Type B pancreatic cell (in vitro differentiated cells): ENCODE measurements at places on chromosomes 12 and 14. TPM values are rescaled to one million over a fixed set of nuclear protein-coding genes. Genes with fewer than 3 reads are reported as not detected.

ADAMTS20 gene
- total RNA-seq = 1.2 and 3.1 TPM in 2 replicates

TBC1D30 gene
- 2.8 and 5.6 TPM in 2 replicates for total RNA-seq

ATP23 gene
- 5.2 and 9.7 TPM in 2 replicates for total RNA-seq

FGF23 gene
- 0.10 TPM in 1 of 2 replicates, not detected in the other for total RNA-seq

UNG gene
- total RNA-seq = 49.8 and 63.0 TPM in 2 replicates

DNA sequence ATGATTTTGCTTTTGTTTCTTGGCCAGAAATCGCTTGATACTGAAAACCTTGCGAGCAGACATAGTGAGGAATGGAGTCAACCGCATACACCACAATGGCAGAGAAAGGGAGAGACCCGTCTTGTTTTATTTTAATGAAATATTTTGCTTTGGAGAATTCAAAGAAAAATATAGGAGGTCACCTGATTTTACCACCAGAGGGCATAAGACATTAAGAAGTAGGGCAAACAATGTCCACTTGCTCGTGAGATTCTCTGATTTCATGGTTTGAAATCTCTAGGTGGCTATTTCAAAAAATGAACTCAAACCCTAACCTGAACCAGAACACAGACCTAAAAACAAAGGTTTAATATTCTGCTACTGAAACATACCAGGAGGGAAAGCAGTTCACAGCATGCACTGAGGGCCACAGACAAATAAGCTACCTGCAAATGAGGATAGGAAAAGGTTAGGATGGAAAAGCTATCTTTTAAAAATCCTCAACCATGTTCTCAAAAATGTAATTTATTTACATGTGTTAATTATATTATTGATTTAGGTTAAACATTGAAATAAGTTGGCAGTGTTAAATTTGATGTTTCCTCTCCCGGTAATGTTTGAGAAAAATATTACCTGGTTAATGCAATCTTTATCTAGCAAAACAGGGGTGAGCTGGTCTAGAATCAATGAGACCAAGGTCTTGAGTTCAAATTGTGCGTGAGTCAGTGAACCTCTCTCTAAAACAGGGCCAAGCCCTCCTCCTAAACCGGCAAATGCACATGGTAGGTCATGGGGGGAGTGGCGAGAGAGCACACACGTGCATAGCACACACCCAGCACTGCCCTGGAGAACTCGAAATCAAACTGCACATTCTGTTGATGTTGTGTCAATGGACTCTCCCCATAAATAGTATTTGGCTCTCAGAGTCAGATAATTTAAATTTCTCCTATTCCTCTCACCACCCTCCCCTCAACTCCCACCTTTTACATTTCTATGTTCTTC lies 12.5 kb downstream of the IFNG-AS1 start:
- H3K27me3 ChIP-seq = no peaks in the 10 kb centered on the region
- H3K4me3 ChIP-seq = no peak overlapping the region
- H3K36me3 ChIP-seq = no peaks in the 10 kb centered on the region
- H3K27ac ChIP-seq = no peak overlapping the region
- DNase-seq = no peak

- H3K4me3 ChIP-seq = no peak overlapping the region
- H3K36me3 ChIP-seq = no peaks in the 10 kb centered on the region
- H3K4me1 ChIP-seq = peaks cover 4% of the 10 kb centered on the region
- no peak overlapping the region for H3K27ac ChIP-seq
These were observed 43.2 kb downstream of the IRAK3 start for GRCh38 chr12:66232263-66232662.

- H3K27ac ChIP-seq = peak overlapping the region; percentile 52
- peaks cover 12% of the 10 kb centered on the region for H3K4me1 ChIP-seq
- no peak overlapping the region for H3K4me3 ChIP-seq
- H3K27me3 ChIP-seq = peaks cover 46% of the 10 kb centered on the region
- H3K36me3 ChIP-seq = no peaks in the 10 kb centered on the region
These were observed 158.6 kb downstream of the ANO4 start for GRCh38 chr12:100953217-100953616.

GRCh38 chr14:52031781-52032180 lies 37.1 kb downstream of the NID2 start:
- DNase-seq = no peak
- H3K4me3 ChIP-seq = no peak overlapping the region
- peaks cover 27% of the 10 kb centered on the region for H3K4me1 ChIP-seq

DNA sequence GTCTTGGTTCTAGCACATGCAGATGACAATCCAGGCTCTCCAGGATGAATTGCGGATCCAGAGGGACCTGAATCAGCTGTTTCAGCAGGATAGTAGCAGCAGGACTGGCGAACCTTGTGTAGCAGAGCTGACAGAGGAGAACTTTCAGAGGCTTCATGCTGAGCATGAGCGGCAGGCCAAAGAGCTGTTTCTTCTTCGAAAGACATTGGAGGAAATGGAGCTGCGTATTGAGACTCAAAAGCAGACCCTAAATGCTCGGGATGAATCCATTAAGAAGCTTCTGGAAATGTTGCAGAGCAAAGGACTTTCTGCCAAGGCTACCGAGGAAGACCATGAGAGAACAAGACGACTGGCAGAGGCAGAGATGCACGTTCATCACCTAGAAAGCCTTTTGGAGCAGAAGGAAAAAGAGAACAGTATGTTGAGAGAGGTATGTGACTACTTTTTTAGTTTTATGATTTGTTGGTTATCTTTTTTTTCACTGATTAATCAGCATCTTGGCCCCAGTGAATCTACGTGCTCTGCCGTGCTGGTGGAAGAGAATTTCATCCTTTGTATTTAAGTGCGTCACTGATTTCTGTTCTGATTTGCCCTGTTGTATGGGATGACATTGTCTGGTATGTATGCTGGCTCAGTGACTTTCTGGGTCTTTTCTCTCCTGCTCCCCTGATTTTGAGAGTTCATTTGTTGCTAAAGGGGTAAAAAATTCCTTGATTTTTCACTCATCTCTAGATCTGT lies 92.3 kb downstream of the ERC1 start:
- no peaks in the 10 kb centered on the region for H3K27me3 ChIP-seq
- no peak for DNase-seq
- H3K4me1 ChIP-seq = peaks cover 14% of the 10 kb centered on the region
- H3K27ac ChIP-seq = peak overlapping the region; percentile 72
- H3K4me3 ChIP-seq = peak overlapping the region; percentile 58

GRCh38 chr14:74255281-74255680 lies 16.0 kb downstream of the VSX2 start:
- H3K27ac ChIP-seq = no peak overlapping the region
- no peak overlapping the region for H3K4me3 ChIP-seq
- H3K27me3 ChIP-seq = peaks cover 56% of the 10 kb centered on the region
- H3K4me1 ChIP-seq = peaks cover 6% of the 10 kb centered on the region
- H3K36me3 ChIP-seq = no peaks in the 10 kb centered on the region

GRCh38 chr12:19546611-19547162 lies 107.4 kb downstream of the AEBP2 start:
- no peaks in the 10 kb centered on the region for H3K27me3 ChIP-seq
- no peak for DNase-seq
- H3K27ac ChIP-seq = no peak overlapping the region
- H3K36me3 ChIP-seq = peaks cover 11% of the 10 kb centered on the region
- H3K4me3 ChIP-seq = no peak overlapping the region
- H3K4me1 ChIP-seq = no peaks in the 10 kb centered on the region

DNA sequence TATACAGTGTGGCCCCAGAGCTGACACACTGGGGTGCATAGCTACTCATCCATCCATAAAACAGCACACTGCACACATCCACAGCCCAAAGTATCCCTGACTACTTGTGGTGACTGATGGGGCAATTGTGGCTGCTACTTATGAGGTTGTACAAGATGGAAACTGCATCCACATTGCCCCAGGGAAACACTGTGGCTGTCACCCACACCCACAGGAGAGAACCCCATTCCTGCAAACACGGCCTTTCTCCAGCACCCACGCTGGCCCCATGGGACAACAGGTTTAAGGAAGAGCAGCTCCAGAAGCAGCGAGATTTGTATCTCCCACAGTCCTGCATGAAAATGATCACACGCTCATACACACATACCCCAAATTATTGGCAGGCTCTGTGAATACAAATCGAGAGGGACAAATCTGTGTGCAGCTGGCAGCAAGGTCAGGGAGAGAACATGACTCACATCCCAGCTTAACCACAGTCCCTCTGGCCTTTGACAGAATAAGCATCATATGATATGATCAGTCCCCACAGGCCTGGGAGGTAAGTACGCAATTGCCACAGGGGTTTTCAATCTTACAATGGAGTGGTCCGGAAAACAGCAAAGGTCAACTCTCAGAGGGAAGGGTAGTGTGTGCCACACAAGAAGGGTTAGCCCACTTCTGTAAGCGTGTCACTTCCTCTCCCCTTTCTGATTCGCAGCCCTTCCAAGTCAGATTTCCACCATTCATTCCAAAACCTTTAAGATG lies 61.9 kb downstream of the ESR2 start:
- peaks cover 6% of the 10 kb centered on the region for H3K36me3 ChIP-seq
- peaks cover 16% of the 10 kb centered on the region for H3K4me1 ChIP-seq
- no peak overlapping the region for H3K27ac ChIP-seq
- no peak for DNase-seq
- H3K4me3 ChIP-seq = no peak overlapping the region

DNA sequence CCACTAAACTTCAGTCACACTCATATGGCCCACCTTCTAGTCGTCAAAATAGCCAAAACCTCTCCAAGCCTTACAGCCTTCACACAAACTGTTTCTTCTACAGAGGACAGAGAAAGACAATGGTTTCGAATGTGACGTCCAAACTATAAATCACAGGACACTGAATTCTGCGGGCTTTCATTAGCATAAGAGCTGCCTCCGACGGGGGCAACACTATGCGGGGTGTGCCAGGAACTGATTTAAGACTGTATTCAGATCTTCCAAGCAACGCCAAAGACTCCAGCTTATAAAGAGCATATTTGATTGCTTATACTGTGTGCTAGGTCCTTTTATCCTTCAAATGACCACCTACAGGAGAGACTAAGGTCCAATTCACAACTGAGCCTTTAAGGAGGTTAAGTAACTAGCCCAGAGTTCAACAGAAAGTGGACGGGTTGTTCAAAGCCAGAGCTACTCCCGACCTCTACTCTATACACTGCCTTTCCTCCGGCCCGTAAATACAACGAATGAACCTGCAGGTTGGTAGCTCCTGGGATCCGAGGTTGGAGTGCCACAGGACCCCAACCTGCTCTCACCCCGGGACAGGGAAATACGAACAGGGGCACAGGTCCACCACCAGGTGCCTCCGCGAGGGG lies 575 bp downstream of the L2HGDH start:
- peaks cover 5% of the 10 kb centered on the region for H3K4me1 ChIP-seq
- DNase-seq = no peak

DNA sequence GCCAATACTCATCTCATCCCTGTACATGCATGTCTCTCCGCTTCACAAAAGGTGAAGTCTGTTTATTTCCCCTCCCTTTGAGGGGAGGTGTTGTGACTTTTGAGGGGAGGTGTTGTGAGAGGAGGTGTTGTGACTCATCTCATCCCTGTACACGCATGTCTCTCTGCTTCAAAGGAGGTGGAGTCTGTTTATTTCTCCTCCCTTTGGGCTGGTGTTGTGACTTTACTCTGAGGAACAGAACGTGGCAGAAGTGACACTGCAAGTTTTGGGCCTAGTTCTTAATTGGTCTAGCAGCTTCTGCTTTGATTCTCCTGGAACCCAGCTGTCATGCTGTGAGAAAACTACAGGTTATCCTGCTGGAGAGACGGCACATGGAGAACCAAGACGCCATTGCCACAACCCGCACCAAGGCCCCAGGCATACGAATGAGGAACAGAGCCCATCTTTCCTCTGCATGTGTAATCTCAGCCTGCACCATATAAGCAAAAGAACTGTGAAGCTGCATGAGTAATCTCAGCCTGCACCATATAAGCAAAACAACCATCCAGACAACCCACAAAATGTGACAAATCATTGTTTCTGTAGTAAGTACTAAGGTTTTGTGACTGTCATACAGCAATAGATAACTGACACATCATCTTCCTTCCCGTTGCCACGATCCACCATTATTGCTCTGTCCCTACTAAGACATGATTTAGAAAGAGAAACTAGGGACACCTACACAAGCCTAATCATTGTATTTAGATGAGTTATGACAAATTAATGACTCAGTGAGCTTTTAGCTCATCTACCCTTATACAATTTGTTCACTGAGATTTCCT lies 30.0 kb downstream of the GALNT4 start:
- no peak overlapping the region for H3K4me3 ChIP-seq
- H3K36me3 ChIP-seq = peaks cover 26% of the 10 kb centered on the region
- DNase-seq = no peak
- peaks cover 5% of the 10 kb centered on the region for H3K4me1 ChIP-seq
- H3K27ac ChIP-seq = no peak overlapping the region
- H3K27me3 ChIP-seq = no peaks in the 10 kb centered on the region

DNA sequence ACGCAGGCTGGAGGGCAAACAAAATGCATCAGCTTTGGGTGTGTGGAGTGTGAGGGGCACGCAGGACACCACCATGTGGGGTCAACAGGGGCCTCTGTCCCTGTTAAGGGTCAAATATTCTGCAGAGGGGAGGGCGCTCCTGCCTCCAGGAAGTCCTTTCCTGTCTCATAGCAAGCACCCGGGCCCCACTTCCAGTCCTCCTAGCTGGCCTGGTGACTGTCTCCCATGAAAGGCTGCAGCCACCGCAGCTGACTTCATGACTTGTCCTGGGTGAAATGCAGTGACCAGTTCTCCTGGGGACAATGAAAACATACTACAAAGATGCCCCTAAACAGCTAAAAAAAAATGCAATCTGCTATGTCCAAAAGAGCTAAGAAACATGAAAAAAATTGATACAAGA lies 53.6 kb downstream of the LGMN start:
- no peak for DNase-seq
- no peaks in the 10 kb centered on the region for H3K4me1 ChIP-seq
- H3K36me3 ChIP-seq = no peaks in the 10 kb centered on the region
- H3K27ac ChIP-seq = no peak overlapping the region

- H3K27ac ChIP-seq = peak within 1 kb of the TSS; percentile 98
- peak; percentile 85 for DNase-seq
- no peaks in the 10 kb centered on the region for H3K27me3 ChIP-seq
- peak within 1 kb of the TSS; percentile 97 for H3K4me3 ChIP-seq
- H3K4me1 ChIP-seq = peaks cover 35% of the 10 kb centered on the region
These were observed at the start of gene DYRK2 for GRCh38 chr12:67648521-67649260. DYRK2 (plus strand) TSS chr12:67648745; CDS start chr12:67649134, 389 bp downstream.

DNA sequence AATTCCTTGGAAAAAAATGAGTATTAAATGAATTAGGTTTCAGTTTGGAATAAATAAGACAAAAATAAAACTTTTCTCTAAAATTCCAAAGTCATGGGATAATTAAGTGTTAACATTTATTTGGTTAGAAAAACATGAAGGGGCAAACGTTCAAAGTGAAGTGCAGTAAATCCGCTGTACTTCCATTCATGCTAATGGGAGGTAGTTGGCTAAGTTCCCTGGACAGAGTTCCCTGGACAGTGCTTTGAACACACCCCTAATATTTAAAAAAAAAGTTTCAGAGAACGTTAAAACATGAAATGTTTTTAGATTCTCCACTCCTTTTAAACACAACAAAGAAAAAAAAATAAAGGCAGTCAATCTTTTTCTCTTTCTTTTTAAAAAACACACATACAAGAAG lies 16.3 kb downstream of the ALX1 start:
- H3K4me3 ChIP-seq = no peak overlapping the region
- no peaks in the 10 kb centered on the region for H3K4me1 ChIP-seq
- H3K27ac ChIP-seq = no peak overlapping the region

DNA sequence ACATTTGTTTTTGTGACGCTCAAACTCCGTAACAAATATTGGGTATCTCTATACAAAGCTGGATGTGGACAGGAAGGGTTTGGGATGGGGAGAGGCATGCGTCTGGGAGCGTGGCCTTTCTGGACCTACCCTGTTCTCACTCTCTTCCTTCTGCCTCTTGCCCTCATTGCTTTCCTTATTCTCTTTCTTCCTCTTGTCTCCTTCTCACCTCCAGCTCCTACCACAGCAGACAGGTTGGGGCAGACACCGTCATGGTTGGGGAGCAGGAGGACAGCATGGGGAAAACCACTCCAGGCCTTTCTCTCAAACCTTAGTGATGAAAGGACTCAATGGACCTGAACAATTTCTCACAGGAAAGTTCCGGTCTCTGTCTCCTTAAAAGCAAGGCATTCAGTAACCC lies 465.3 kb downstream of the RAD51B start:
- H3K4me1 ChIP-seq = peaks cover 15% of the 10 kb centered on the region
- no peak overlapping the region for H3K27ac ChIP-seq
- H3K36me3 ChIP-seq = no peaks in the 10 kb centered on the region
- DNase-seq = no peak
